ENCODE measurements at places on chromosomes 1 and 21.

DNA sequence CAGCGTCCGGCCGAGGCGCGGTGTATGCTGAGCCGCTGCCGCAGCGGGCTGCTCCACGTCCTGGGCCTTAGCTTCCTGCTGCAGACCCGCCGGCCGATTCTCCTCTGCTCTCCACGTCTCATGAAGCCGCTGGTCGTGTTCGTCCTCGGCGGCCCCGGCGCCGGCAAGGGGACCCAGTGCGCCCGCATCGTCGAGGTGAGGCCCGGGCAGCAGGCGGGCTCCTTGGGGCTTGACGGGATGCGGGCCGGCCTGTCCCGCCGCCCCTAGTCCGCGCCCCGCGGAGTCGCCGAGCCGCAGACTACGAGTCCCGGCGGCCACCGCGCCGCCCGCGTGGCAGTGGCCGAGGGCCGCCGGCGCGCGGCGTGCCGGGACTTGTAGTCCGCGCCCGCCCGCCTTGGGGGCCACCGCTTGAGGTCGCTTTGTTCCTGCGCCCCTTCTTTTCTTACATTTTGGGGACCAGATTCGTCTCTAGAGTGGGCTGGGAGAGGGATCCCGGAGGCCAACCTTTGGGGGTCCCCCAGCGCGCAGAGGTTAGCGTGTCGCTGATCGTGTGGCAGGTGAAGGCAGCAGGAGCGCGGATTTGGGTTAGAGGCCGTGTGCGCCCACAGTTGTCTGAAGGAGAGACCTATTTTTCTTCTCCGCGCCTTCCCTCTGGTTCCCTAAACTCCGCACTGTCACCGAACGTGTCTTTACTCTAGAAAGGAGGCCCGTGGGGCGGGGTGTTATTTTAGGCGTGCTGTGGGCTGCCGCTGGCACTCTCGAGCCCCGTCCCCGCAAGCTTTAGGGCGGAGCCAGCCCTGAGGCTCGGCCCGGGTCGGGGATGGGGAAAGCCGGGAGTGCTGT lies 553 bp downstream of the CMPK1 start:
- peak; percentile 35 for DNase-seq

GRCh38 chr1:2021550-2021949 lies 2.4 kb downstream of the GABRD start:
- no peak for DNase-seq

DNA sequence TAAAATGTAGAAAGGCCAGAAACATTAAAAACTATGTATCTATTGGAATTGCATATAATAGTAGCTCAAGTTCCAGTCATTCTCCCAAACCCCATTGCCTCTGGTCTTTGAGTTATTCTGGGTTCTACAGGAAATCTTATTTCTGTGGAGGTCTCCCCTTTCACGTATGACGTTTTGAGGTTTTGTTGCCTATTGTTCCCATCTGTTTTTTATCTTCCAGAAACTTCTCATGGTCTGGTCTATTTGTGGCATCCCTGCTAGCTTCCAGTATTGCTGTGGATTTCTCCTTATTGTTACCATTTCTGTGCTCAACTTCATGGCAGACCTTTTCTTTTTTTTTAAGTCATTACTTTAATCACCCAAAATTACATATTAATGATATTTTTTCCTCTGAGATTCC lies 43.3 kb downstream of the DTL start:
- no peak for DNase-seq

- DNase-seq = no peak
Observed at GRCh38 chr21:40177979-40178378, 310.7 kb downstream of the PCP4 start.

DNA sequence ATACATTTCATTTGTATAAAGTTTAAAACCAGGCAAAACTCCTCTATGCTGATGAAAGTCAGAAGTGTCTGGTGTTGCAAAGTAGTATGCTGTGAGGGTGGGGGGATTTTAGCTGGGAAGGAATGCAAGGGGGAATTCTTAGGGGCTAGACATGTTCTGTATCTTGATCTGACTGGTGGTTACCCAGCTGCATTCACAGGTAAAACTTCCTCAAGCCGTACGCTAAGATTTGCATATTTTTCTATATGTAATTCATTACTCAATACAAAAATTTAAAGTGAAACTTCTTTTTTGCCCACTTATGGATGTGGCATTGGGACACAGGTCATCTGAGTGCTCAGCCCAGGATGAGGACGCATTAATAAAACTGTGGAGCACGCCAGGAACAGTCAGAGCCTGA lies 323.3 kb downstream of the PAPPA2 start:
- DNase-seq = no peak

DNA sequence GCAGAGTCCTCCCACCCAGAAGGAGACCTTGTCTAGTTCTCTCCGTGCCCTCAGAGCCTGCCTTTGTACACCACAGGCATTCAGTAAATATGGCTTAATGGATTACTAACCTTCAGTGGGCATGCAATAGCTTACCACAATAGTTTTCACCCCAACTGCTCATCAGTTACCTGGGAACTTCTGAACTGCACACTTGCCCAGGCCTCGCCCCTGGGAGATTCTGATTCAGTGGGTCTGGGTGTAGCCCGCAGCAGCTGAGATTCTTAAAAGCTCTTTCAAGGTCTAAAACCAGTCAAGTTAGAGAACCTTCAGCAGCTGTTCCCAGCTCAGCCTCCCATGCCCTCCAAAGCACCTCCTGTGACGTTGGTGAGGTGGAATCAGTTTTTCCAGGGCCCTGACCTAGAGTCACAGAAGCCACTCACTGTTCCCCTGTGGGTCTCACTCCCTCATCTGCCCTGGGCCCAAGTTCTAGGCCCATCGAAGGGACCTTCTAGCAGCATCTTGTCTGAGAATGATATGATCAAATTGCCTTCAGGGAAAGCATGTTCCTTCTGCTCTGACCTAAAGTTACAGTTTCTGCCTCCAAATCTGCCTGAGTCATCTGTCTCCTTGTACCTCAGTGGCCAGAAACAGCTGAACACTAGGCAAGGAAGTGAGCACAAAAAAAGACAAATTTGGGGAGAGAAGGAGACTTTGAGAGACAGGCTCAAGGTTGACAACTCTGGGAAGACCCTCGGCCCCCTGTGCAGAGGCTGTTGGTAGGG lies 10.8 kb downstream of the ASAP3 start:
- DNase-seq = no peak

- no peak for DNase-seq
Observed at GRCh38 chr1:64129701-64130100, 73.7 kb upstream of the UBE2U start.

DNA sequence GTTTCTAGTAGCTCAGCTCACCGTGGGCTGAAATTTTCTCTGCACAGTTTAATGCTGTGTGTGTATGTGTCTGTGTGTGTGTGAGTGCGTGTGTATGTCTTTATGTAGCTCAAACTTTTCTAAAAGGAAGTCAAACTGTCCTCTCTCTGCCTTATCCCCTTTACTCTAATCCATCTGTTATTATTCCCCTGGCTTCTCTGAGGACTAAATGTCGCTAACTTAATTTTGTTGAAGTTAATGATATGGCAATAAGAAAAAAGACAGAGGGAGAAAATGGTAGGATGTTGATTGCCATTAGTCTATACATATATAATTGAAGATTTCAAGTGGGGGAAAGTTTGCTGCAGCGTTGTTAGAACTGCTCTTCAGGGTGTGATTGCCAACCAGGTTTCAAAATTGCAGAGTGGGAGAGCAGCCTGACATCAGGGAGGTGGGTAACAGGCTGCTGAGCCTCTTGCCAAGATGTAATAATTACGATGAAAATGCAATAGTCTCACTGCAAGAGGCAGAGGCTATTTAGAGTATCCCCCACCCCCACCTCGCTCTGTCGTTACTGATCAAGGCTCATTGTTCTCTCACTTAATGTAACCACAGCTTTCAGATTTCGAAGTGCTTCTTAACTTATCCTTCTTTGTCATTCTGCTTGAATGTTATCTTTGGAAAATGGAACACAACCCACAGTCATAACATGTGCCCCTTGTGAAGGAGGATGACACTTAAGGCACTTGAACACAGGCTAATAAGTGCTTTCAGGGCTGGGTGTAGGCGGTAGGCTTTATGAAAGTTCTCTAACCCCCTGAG lies 559.0 kb upstream of the PLXNA2 start:
- no peak for DNase-seq

DNA sequence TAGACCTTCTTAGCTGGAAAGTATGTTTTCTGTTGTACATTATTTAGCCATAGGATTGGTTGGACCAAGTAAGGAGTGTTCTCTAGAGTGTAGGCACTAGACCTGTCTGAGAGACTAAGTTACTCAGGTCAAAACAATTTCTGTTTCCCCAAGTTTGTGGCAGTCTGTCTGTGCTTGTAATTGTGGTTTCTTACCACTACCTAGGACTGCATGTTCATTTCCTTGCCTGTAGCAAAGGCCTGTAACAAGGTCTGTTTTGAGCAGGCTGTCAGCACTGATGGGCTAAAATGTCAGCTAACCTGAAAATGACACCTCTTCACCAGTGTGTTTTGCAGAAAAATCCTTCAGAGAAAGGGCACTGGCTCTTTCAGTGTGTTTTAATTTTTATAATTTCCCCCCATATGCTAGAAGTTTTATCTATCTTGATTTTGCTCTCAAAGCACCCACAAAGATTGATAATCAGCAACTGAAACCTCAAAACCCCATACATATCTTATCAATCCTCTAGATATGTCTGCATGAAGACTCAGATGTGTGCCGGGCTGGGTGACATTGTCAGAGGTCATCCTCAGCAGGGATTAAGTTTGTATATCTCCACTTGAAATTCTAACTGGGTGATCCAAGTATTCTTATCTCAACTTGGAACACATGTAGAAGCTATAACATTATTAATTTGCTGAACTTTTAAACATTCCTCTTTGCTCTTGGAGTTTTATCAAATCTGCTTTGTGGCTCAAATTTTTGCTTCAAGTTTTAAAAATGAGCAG lies 50.7 kb upstream of the ST6GALNAC3 start:
- no peak for DNase-seq

DNA sequence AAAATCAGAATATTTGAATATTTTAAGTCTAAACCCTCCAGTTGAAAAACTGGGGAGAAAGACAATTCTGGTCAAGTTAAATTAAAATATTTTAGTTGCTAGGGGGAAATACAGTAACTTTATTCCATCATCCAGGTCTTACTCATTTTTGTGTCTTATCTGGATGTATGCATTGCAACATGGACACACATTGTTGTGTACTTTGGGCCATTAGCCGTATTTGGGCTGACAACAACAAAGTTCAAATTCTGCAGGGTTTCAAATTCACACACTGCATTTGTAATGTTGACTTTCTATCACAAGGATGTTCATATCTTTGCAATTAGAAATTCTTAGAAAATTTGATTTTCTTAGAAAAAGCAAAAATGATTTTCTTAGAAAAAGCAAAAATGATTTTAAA lies 249.3 kb downstream of the BACH1 start:
- DNase-seq = no peak

Measured in stimulated activated CD8-positive, alpha-beta memory T cell treated with anti-CD3 and anti-CD28 coated beads, Interleukin-4, amount 100 ng/mL, for 1 hour (primary cell).